H54 (cell line): ENCODE measurements at places on chromosomes 4 and X.

DNA sequence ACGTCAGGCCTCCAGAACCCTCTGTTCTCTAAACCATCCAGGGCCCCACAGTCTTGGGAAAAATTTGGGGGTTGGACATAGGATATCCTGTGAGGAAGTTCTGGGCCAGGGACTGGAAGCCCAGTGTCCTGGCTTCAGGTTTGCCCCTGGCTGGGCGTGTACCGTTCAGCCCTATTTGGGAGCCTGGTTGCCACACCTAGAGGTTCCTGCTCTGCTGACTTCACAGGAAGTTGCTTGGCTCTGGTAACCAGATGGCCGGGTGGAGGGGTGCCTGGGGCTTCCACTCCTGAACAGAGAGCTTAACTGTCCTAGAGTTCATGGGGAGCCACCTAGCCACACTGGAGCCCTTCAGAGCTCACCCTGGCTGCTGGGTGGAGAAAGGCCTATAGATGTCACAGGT is 1.1 kb downstream of the TAFAZZIN start:
- no peak for DNase-seq

- DNase-seq: no peak
Observed at GRCh38 chr4:183834252-183834651, 70.9 kb upstream of the STOX2 start.

DNA sequence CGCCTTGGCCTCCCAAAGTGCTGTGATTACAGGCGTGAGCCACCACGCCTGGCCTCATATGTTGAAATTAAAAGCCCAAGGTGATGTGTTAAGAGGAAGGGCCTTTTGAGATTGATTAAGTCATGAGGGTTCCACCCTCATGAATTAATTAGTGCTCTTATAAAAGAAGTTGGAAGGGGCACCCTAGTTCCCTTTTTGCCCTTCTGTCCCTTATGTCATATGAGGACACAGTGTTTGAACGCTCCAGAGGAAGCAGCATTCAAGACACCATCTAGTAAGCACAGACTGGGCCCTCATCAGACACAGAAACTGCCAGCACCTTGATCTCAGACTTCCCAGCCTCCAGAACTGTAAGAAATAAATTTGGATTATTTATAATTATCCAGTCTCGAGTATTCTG is 5.1 kb upstream of the APLN start:
- DNase-seq: no peak

- no peak for DNase-seq
Observed at GRCh38 chr4:132417220-132417619, 731.9 kb upstream of the PCDH10 start.

DNA sequence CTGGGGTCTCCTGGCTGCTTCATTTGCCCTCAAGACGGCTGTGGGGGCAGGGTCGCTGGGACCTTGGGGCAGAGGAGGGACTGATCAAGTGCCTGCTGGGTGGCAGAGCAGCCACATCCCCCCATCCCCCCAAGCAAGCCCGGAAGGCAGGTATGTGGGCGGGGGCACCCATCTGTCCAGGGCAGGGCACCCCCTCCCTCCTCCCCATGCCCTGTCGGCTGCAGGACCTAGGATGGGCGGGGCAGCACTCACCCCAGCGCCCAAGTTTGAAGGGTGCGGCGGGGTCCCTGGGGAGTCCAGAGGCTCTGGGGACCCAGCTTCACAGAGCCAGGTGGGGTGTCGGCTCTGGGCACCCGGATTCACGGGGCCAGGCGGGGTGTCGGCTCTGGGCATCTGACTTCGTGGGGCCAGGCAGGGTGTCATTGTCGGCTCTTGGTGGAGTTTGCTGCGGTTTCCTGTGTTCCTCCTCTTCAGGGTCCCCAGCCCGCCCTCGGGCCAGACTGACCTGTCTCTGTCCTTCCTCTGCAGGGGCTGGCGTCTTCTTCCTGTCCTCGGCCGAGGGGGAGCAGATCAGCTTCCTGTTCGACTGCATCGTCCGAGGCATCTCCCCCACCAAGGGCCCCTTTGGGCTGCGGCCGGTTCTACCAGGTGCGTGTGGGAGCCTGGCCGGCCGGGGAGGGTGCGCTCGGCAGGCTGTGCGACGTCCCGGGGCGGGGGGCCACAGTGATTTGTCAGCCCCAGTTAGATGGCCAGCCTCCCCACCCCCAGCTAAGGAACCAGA is 22.1 kb downstream of the DOK7 start:
- no peak for DNase-seq

GRCh38 chr4:176498617-176499256 is 179.0 kb downstream of the SPCS3 start:
- no peak for DNase-seq

GRCh38 chr4:14827111-14827510 is 175.2 kb upstream of the CPEB2 start:
- no peak for DNase-seq

DNA sequence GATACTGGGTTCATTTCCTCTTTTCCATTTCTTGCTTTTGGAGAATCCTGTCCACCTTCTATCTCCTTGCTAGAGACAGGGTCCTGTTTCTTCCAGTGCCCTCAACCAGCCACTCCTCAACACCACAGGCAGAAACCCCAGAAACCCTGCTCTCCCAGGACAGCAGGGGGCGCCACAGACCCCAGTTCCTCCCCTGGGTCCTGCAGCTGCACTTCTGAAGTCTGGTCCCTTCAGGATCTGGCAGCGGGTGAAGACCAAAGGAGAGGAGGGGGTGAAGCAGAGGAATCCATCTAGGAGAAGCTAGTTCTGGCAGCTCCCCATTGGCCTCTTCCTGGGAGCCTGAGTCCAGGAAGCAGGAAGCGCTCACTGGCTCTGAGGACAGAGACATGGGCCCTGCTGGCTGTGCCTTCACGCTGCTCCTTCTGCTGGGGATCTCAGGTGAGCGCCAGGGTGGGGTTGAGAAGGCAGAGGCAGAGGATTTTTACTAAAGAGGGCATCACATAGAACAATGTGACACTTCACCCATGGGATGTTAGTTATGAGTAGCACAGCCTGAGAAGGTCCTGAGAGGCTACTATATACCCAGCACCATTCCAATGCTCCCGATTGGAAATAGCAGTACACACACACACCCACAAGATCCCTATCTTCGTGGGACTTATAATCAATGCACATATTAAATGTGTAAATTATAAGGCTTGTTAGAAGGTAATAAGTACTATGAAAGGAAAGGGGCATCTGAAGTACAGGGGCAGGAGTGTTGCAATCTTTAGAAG is at the start of gene PRSS48:
PRSS48 (plus strand) TSS at position 375 of the 776 bp plus-strand sequence; CDS start at position 387, 12 bp downstream.
- DNase-seq: peak; percentile 22

DNA sequence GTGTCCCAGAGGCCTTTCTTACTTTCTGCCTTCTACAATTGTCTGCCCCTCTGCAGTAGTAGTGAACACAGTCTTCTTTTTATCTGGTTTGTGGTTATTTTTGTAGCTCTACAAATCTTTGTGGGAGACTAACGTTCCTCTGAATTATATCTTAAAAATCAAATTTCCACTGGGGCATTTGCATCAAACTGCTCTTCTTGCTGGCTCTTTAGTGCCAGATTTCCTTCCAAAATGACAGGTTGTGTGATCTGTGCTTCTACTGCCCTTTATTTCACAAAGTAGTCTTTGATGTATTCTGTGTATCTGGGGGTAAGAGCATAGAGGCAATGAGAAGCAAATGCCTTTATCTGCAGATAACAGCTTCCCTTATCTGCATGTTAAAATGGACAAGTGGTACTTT is 34.5 kb downstream of the TSPAN7 start:
- DNase-seq: no peak

DNA sequence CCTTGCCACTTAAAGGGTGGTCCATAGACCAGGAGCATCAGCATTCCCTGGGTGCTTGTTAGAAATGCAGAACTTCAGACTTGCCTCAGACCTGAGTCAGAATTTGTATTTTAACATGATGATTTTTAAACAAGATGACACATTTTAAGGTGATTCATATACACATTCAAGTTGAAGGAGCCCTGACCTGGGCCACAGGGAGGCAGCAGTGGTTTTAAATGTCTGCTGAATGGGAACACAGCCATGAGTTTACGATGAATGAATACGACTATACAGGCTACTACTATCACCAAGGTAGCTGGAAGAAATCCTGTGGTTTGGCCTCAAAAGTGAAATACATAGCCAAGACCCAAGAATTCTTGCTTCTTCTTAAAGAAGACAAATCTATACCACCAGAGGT is 2.9 kb downstream of the HDAC8 start:
- DNase-seq: peak; percentile 24

DNA sequence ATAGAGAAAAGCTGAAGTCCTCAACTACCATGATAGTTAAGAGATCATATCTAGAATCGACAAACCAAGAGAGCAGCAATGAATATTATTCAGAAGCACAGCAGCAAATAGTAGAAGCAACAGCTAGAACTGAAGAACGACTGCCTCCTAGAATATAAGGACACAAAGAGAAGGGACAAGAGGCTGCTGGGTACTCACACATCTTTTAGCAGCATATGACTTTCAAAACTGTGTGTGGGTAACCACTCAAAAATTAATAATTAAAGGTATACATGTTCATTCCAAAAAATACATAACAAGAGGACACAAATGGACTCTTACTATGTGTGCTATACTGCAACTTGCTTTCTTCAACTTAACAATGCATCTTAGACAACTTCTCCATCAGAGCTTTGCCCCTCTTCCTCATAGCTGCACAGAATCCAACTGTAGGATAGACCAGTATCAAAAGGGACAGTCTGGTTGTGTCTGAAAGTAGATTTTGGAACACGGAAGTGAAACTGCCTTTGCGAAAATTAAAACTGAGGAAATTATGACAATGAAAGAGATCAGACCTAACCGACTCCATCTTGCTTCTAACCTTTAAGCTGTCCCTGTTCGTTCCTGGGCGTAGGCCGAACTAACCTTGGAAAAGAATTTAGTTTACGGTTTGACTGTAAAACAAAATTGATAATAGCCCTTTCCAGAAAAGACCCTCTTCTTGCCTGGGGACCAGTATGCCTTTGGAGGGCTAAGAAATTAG is 125.7 kb downstream of the SH3KBP1 start:
- DNase-seq: no peak

DNA sequence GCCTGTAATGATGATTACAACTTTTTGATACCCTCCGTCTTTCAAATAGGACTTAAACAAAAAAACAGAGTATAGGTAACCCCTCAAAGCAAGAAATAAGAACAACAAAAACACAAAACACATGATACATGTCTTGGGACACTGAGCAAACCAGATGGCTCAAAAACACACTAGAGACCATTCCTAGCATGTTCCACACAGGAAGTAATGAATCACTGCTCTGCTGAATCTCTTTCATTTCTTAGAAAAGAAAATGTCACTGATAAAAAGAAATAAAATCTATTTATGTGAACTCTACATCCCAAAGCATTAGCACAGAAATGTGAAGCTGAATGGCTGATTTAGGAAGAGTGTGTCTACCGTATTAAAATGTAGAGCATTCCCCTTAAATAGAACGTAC is 134.5 kb upstream of the IL15 start:
- no peak for DNase-seq

GRCh38 chr4:120855307-120856001 is 67.1 kb downstream of the PRDM5 start:
- DNase-seq: no peak
